Activated CD4-positive, alpha-beta T cell treated with anti-CD3 and anti-CD28 coated beads for 24 hours (primary cell): ENCODE measurements at places on chromosomes 5 and 9.

GRCh38 chr5:172853355-172853975, 19.4 kb downstream of the ERGIC1 start:
- no peak for DNase-seq

DNA sequence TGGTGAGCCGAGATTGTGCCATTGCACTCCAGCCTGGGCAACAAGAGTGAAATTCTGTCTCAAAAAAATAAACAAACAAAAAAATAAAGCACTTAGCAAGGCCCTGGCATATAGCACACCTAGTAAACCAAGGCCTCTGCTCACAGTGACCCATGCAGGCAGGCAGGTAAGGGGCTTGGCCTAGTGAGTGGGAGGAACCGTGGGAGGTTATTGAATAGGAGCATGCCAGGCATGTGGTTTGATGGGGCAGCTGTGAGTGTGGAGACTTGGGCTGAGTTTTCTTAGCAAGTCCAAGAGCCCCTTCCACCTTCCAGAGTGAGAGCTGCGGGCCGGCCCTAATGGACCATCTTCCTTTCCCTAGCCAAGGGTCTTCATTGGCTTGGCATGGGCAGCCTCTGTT, 4.5 kb upstream of the NDST1 start:
- DNase-seq, result no peak

DNA sequence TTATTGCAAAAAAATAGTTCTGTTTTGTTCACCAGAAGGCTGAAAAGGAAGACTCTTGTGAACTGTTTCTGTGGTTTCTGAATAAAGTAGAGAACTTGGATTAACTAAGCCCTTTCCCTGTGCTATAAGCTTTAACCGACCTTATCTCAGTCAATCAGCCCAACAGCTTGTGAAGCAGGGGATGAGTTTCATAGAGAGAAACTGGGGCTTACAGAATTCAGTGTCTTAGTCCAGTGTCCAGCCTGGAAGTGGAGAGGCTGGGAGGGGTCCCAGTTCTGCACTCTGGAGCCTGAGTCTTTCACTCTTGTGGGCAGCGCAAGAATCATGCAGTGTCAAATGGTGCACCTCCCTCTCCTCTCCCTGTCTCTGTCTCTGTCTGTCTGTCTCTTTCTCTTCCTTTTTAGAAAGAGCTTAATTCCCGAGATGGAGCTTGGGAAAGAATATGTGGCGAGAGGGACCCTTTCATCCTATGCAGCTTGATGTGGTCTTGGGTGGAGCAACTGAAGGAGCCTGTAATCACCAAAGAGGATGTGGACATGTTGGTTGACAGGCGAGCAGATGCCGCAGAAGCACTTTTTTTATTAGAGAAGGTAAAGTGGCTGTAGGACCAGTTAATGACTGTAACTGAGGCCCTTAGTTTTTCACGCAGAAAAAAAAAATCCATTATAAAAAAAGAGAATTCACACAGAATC, 17.0 kb downstream of the PTPDC1 start:
- DNase-seq, result no peak

- DNase-seq, result no peak
Measured at GRCh38 chr5:154762261-154762660, 7.1 kb downstream of the LARP1 start.

- DNase-seq, result no peak
Measured at GRCh38 chr5:139660105-139660922, 12.2 kb downstream of the CXXC5 start.
